ENCODE measurements at places on chromosomes 2 and 18.

DNA sequence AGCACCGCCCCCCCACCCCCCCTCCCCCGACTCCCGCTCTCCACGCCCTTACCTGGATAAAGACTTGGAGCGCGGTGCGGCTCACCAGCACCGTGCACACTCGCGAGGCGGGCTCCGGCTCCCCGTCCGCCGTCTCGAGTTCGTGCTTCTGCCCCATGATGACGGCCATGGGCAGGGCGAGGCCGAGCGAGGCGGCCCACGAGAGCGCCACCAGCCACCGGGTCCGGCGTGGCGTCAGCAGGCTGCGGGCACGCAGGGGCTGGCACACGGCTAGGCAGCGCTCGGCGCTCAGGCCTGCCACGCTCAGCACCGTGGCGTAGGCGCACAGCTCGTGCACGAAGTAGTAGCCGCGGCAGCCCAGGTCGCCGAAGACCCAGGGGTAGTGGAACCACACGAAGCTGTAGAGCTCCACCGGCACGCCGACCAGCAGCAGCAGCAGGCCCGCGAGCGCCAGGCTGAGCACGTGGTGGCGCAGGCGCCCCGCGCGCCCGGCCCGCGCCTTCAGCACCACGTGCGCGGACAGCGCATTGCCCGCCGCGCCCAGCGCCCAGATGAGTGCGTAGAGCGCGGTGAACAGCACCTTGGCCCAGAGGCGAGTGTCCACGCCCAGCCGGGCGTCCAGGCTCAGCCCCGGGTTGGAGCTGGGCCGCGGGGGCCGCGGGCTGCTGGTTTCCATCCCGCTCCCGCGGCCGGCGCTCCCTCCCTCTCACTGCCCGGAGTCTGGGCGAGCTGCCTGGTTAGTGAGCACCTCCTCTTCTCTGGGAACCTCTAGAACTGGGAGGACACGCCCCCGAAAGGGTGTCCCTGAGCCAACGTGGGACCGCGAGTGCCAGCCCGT lies at the start of gene NTSR2:
Gene NTSR2 (minus strand): TSS at position 742 of the 838 bp plus-strand sequence. CDS start 66 bp downstream, at position 676.
- no peak for DNase-seq

DNA sequence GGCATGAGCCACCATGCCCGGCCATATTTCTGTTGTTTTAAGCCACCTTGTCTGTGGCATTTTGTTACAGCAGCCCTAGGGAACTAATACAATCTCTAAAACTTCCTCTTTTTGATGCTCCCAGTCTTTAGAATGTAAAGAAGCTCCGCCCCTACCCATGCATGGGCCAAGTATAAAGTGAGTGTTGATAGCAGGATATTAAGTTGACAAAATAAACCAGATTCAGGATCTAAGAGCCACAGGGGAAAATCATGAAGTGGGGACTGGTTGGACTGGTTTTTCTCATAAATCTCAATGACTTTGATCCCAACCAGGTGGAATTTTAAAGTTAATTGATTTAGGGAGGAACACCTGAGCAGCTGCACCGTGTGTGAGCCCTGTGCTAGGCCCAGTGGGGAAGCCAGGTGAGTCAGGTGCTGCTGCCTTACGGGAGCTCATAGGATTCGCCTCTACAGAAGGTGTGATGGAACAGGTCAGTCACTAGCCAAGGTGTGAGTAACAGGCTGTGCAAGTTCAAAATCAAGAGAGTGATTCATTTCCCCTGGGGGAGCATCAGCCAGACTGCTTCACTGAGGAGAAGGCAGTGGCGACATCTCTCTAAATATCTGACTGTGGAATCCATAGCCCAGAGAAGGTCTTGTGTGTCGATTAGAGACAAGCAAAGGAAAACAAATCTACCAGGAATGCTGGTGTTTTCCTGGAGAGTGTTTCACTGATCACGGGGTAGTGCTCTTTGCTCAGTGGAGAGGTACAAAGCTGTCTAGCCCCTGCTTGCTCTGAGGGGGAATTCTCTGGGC lies 63.0 kb upstream of the MSH2 start:
- no peak for DNase-seq

DNA sequence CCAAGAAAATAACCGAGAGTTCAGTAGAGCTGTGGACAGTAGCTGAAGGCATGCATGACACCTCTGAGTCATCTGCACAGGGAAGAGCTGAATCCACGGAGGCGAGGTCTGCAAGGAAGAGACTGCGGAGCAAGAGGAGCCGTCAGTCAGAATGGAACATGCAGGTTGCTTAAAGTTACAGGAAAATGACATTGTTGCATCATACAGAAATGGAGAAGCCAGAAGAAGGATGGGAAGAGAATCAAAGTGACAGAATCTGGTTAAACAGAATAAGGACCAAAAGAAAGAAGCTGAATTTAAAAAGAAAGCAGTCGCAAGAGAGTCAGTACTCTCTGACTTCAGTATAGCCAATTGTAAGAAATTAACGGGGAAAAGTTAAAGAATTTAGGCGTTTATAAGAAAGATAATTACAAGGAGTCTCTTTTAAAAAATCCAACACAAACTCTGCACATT lies 533.8 kb downstream of the ADCYAP1 start:
- DNase-seq: no peak

- DNase-seq: no peak
These were observed 137.3 kb upstream of the NFATC1 start for GRCh38 chr18:79258447-79258846.

DNA sequence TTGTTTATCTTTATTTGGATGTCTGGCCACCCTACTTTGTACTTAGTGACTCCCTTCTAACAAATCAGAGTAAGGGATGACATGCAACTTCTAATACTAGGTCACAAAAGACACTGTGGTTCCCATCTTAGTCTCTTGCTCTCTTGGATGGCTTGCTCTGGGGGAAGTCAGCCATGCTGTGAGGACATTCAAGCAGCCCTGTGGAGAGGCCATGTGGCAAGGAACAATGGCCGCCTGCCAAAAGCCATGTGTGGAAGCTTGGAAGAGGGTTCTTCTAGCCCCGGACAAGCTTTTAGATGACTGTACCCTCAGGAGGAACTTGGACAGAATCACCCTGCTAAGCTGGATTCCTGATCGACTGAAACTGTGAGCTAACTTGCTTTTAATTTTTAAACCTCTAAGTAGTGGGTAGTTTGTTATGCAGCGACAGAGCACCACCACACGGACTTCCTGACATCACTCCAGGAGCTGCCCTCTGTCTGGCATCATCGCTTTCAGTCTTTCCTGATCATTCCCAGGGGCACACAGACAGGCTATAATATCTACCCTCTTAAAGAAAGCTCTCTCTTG lies 116.8 kb upstream of the ODC1 start:
- DNase-seq: no peak

DNA sequence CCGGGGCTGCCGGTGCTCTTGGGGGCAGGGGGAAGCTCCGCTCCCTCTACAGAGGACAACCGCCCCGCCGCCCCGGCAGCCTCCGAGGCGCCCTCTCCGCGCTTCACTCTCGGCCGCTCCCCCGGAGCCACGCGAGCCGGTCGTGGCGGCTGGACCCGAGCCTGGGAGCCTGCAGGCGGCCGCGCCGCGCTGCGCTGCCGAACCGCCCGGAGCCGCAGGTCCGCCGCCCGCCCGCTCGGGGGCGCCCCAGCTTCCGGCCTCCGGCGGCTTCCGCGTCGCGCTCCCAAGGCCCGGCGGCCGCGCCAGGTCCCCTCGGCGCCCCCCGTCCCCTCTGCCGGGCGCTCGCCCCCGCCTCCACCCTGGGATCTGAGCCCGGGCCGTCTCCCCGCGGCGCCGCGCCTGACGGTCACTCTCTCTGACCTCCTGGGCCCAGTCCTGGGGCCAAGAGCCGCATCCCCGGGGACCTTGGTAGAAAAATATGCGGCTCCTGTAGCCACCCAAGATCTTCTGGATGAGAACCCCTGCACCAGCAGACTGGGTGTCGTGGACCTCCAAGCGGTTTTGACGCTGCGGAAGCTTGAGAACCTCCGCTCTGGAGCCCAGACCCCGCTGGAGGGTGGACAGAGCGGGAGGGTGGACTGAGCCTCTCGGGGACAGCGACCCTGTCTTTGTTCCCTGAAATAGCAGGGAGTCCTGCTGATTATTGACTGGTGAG lies 44.3 kb downstream of the SERTAD2 start:
- DNase-seq: no peak

DNA sequence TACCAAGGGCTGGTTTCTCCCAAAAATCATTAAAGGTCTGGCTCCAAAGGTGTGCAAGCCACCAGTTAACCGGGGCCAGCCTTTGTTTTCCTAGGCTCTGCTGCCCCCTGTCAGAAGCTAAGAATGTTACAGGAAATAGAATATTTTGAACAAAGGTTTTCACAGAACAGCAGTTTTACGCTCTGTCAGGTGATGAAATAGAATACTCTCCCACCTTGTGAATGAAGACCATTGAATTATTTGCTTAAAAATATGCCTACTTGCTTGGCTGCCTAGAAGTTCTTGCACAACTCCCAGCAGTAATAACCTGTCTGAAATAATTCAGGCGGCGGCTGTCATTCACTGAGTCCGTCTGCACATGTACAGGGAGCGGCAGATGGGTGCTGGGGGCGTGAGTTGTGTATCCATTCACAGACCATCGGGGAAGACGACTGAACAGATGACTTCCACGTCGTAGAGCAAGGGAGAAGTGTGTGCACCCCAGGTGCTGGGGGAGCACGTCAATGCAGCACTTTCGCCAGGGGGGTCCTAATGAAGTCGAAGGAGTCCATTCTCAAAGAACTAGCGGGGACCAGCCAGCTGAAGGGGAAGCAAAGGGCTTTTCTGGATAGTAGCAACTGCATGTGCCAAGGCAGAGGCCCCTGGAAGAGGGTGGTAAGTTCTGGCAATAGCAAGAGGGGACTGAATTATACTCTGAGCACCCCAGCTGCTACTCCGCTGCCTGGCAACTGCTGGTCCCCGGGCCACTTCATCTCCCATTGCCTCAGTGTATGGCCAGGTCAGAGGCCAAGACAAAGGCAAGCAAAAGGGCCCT lies 56.1 kb downstream of the SF3B1 start:
- no peak for DNase-seq

GRCh38 chr2:40343902-40344301 lies 108.0 kb downstream of the SLC8A1 start:
- DNase-seq: no peak

DNA sequence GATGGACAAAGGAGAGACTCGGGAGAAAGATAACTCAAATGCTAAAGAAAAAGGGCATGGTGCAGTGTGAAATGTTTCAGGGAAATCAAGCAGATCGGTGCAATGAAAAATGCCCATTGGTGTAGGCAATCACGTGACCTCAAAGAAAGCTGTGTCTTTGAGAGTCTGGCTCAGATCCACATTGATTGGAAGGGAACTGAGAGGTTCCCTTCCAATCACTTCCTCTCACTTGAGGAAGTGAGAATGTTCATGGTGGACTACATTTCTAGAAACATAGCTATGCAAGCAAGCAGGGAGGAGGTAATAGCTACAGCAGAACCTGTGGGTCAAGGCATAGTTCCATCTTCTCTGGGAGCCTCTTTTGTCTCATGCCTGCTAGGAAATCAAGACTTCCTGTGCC lies 187.4 kb downstream of the LPIN1 start:
- DNase-seq: no peak

- DNase-seq: no peak
These were observed 7.5 kb downstream of the PRLH start for GRCh38 chr2:237573721-237574415.

GRCh38 chr2:86204458-86204857 lies 5.2 kb downstream of the MRPL35 start:
- no peak for DNase-seq

GRCh38 chr2:221343524-221343923 lies 228.6 kb downstream of the EPHA4 start:
- no peak for DNase-seq

DNA sequence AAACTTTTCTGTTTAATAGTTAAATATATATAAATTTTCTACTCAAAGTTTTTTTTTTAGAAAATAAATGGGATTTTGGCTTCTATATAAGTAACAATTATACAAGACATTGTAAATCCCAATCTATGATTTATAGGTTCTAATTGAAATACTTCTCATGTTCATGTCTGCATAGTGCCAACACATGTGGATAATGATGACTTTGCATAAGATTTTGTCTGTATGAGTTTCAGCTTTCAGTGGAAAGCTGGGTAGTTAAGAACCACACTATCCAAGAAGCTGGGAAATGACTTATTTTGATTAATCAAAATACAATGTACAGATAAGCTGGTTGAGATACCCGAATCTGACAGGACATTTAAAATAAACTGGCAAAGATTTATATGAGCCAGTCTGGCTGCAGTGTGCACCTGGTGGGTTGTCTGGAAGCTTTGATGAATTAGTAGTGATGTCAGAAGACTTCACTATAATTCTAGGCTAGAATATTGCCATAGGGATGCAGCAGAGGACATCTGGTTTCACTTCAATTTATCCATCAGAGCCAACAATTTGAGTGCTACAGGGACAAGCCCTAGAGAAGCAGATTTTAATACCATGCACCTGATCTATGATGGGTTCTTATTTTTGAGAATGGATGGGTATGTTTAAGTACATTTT lies 45.4 kb downstream of the EML6 start:
- DNase-seq: no peak

DNA sequence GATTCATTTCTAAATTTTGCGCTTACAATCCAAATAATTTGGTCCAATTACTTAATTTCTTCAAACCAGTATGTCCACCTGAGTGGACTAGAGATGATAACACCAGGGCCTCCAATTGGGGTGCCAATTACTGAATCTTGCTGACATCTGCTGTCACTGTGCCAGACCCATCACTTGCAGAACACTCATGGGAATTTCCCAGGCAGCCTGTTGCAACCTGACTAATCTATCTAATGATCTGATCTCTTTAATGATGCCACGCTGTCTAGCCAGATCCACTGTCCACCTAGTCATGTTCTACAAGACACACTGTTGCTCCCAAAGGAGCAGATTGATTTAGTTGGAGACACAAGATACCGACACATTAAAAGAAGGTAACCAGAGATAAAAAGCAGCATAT lies 11.8 kb upstream of the LRP1B start:
- no peak for DNase-seq

- DNase-seq: no peak
These were observed 14.6 kb upstream of the RPL31 start for GRCh38 chr2:100987536-100987935.

DNA sequence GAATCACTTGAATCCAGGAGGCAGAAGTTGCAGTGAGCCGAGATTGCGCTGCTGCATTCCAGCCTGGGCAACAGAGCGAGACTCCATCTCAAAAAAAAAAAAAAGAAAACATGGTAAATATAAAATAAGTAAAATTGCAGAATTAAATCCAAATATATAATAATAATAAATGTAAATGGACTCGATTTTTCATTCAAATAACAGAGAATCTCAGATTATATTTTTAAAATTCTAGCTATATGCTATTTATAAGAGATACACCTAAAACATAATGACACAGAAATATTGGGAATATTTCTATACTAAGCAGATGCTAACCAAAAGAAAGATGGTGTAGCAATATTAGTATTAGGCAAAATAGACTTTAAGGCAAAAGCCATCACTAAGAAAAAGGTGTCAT lies 15.1 kb upstream of the NEURL3 start:
- DNase-seq: no peak

GRCh38 chr18:58882044-58882443 lies 17.4 kb downstream of the ZNF532 start:
- DNase-seq: no peak

- no peak for DNase-seq
These were observed 95.5 kb downstream of the THNSL2 start for GRCh38 chr2:88265352-88266303.

DNA sequence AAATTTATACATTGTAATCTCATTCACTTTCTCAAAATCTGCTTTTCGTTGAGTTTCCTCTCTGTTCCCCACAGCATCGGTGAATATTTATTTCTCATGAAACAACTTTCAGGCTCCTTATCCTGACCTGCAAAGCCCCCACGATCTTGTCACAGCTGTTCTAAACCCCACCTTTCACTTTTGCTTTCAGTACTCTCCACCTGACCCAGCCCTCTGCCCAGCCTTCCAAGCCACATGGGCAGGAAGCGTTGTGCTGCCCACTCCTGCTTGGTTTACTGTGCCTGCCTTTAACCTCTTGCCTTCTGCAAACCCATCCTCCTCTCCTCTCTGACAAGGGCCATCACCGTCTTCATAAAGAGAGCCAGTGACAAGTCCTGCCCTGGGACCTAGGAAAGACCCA lies 262.5 kb downstream of the GALR1 start:
- DNase-seq: no peak

Measured in cerebellar nuclear complex (tissue), 1 donor.